ENCODE measurements at places on chromosomes 1 and 21. TPM values are rescaled to one million over a fixed set of nuclear protein-coding genes. Genes with fewer than 3 reads are reported as not detected.

OR6Y1 gene
- polyA plus RNA-seq: not detected

ILDR2 gene
- polyA plus RNA-seq: 14.9 TPM

SPRR1B gene
- polyA plus RNA-seq: not detected

VHLL gene
- polyA plus RNA-seq: not detected

KCNA10 gene
- not detected for polyA plus RNA-seq

CLCN6 gene
- polyA plus RNA-seq: 15.5 TPM

OR10J1 gene
- polyA plus RNA-seq: 0.08 TPM

GSTM1 gene
- polyA plus RNA-seq: 3.8 TPM

MATN1 gene
- polyA plus RNA-seq: 0.32 TPM

CFHR2 gene
- polyA plus RNA-seq: not detected

FABP3 gene
- polyA plus RNA-seq: 62.3 TPM

MRPS14 gene
- polyA plus RNA-seq: 46.4 TPM

DIO1 gene
- polyA plus RNA-seq: 9.7 TPM

BLACAT1 gene
- 3.3 TPM for polyA plus RNA-seq

MYOM3 gene
- polyA plus RNA-seq: 24.8 TPM

TRNP1 gene
- polyA plus RNA-seq: 7.6 TPM

LHX8 gene
- polyA plus RNA-seq: not detected

SLC5A9 gene
- polyA plus RNA-seq: 14.7 TPM

TEX38 gene
- polyA plus RNA-seq: 0.65 TPM

CYP4Z1 gene
- polyA plus RNA-seq: 0.44 TPM

LCE2D gene
- polyA plus RNA-seq: not detected

LMX1A gene
- polyA plus RNA-seq: 0.90 TPM

C1orf167 gene
- polyA plus RNA-seq: 0.15 TPM

USH2A gene
- 0.26 TPM for polyA plus RNA-seq

MPL gene
- 0.60 TPM for polyA plus RNA-seq

SOX13 gene
- polyA plus RNA-seq: 41.7 TPM

FLG2 gene
- 0.20 TPM for polyA plus RNA-seq

AADACL3 gene
- polyA plus RNA-seq: not detected

LCE3E gene
- polyA plus RNA-seq: not detected

CELA3A gene
- not detected for polyA plus RNA-seq

KISS1 gene
- not detected for polyA plus RNA-seq

FCRL1 gene
- not detected for polyA plus RNA-seq

UBL4B gene
- polyA plus RNA-seq: not detected

SYTL1 gene
- polyA plus RNA-seq: 17.2 TPM

SLAMF7 gene
- 0.40 TPM for polyA plus RNA-seq

HSD3B2 gene
- polyA plus RNA-seq: 0.23 TPM

BGLAP gene
- 2.2 TPM for polyA plus RNA-seq

CORT gene
- polyA plus RNA-seq: 2.0 TPM

SH2D1B gene
- polyA plus RNA-seq: 0.09 TPM

PODN gene
- 2.2 TPM for polyA plus RNA-seq

PCP4 gene
- 14.7 TPM for polyA plus RNA-seq

ELAPOR1 gene
- 1.6 TPM for polyA plus RNA-seq

PLD5 gene
- polyA plus RNA-seq: 1.4 TPM

OR14K1 gene
- polyA plus RNA-seq: not detected

CATSPERE gene
- 1.6 TPM for polyA plus RNA-seq
